ENCODE measurements at places on chromosomes 16 and 17. TPM values are rescaled to one million over a fixed set of nuclear protein-coding genes. Genes with fewer than 3 reads are reported as not detected.
A peak's percentile ranks its signal among the peaks of the same experiment; 100 is the strongest.

DNA sequence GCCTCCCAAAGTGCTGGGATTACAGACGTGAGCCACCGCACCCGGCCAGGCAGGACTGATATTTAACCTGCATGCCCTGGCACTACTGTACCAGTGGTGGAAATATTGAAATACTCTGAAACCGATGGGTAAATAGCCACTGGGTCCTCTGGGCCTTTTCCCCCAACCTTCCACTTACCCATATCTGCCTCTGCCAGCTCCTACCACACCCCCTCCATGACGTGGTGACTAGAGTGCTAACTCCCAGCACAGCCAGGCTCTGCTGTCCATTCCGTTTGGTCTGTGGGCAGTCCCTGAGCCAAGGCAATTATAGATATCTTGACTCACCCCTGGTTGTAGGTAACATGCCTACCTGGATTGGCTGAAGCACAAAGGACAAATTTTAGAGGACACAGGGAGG is 187.8 kb downstream of the PRKCB start:
- DNase-seq = no peak

- no peak for DNase-seq
Measured at GRCh38 chr16:56257666-56258342, 66.5 kb downstream of the GNAO1 start.

DNA sequence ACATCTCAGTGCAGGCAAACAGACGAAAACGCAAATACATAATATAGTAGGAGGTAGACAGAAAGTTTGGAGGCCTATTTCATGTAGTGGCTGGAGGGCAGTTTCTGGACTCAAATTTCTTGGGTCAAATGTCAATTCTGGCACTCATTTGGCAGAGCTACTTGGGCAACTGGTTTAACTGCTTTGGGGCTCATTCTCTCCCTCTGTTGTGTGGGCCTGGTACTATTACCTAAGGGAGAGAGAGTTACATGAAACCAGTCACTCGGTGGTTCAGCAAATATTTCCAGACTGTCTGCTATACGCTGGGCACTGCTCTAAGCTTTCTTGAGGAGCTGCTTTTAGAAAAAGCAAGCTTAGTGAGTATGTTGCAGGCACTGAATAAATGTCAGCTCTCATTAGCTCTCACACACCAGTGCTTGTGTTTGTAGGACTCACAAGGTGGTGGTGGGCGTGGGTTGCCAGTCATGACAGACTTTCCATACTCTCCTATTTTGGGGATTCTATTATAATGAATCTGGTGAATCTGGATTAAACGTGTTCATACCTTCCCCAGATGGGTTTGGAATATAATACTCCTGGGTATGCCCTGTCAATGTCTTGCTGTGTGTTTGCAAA is 1.8 kb upstream of the SHISA9 start:
- no peak for DNase-seq

GRCh38 chr16:56758432-56758831 is 28.5 kb downstream of the NUP93 start:
- no peak for DNase-seq

Gene ITGB3
- total RNA-seq = 13.6 TPM

GRCh38 chr16:87949071-87949744 is 2.0 kb upstream of the BANP start:
- DNase-seq = no peak

GRCh38 chr16:11309895-11310633 is 28.9 kb upstream of the PRM1 start:
- no peak for DNase-seq

Gene USP10
- total RNA-seq = 52.3 TPM

GRCh38 chr17:20944014-20944865 is 98.6 kb downstream of the USP22 start:
- no peak for DNase-seq

DNA sequence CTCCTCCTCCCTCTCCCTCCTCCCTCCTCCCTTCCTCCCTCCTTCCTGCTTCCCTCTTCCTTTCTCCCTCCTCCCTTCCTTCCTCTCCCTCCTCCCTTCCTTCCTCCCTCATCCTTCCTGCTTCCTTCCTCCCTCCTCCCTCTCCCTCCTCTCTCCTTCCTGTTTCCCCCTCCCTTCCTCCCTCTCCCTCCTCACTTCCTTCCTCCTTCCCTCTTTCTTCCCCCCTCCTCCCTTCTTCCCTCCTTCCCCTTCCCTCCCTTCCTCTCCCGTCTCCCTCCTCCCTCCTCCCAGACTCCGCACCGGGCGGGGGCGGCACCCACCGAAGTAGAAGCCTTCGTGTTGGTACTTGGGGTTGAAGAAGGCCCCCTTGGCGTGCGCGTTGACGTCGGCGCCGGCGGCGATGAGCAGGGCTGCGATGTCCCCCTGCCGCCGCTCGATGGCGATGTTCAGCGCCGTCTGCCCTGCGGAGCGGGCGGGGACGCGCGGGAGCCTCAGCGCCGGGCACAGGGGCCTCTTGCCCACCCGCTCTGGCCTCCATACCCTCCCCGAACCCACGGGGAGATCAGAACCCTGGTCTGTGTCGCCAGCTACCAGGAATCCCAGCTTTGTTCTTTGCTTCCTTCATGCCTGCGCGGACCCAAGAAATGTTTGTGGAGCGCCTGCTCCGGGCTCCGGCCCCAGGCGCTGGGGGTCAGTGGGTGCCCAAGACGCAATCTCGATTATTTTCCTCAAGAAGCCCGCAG is 22.2 kb downstream of the TRPV3 start:
- DNase-seq = no peak

DNA sequence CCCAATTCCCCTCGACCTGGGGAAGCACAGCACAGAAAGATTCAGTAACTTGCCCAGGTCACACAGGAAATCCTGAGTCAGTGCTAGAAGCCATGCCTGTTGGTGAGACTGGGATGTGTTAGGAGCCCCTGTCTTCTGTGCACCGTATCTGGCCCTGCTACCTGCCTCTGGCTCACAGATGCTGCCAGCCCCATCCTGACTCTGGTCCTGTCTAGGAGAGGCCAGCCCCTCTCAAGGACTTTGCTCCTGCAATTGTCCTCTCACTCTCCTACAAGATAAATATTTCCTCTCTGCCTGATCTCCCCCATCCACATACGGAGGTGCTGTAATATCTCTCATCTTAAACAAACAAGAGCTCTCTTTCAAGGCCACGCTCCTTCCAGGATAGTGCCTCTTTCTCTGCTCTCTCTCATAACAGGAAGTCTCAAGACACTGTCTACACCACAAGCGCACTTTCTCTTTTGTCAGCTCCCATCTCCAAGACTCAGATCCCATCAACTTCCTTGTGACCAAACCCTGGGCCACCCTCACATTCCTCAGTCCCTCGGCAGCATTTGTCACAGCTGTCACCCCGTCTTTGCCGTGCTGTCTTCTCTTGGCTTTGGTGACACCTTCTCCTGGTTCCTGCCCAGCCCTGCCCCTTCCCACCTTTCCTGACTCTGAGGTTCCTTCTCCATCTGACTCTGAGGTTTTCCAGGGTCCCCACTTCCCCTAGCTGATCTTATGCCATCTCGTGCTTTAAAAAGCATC is 1.9 kb downstream of the SLC13A2 start:
- DNase-seq = no peak

Gene MYBBP1A
- 19.6 TPM for total RNA-seq

- no peak for DNase-seq
Measured at GRCh38 chr16:86924537-86924936, 346.2 kb downstream of the FOXL1 start.

Gene HS3ST3A1
- total RNA-seq = 5.6 TPM

- DNase-seq = no peak
Measured at GRCh38 chr16:90019543-90020259, 445 bp upstream of the DBNDD1 start.

- DNase-seq = no peak
Measured at GRCh38 chr16:85677383-85677967, 11.3 kb downstream of the GINS2 start.

DNA sequence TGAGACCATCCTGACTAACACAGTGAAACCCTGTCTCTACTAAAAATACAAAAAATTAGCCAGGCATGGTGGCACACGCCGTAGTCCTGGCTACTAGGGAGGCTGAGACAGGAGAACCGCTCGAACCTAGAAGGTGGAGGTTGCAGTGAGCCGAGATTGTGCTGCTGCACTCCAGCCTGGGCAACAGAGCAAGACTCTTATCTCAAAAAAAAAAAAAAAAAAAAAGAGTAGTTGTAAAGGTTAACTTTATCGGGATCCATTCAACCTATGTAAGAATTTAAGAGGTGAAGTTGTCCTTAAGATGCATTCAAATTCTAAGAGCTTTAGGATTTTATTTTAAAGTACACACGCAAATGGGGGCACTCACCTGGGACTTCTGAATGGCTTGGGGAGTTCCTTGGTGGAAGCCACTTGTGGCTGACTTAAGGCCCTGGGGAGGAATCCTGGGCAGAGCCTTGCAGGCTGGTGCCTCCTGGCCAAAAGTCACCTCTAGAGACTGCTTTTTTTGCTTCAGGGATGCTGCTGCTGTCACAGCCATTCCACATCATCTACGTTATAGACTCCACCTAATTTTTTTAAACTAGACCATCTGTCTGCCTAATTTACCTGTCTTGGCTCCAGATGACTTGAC is 3.3 kb downstream of the CTCF start:
- no peak for DNase-seq

GRCh38 chr16:27301236-27301861 is 12.4 kb upstream of the IL4R start:
- no peak for DNase-seq

- no peak for DNase-seq
Measured at GRCh38 chr16:19885451-19886072, 914 bp upstream of the GPRC5B start.

Gene HBA2
- 3,226 TPM for total RNA-seq

Gene NOTUM
- total RNA-seq = not detected

DNA sequence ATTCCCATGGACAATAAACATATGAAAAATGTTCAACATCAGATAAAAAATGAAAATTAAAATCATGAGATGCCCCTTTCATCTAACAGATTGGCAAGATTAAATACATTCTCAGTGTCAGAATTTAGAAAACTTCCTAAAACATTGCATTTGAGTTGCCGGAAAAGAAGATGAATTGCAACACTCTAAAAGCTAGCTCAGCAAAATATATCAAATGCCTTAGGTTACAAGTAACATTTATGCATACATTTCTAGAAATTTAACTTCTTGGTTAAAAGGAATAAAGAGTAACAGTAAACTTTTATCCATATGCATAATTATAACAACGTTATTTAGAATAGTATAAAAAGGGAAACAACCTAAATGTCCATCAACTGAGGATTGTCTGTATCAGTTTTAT is 239.0 kb downstream of the PMP22 start:
- no peak for DNase-seq

DNA sequence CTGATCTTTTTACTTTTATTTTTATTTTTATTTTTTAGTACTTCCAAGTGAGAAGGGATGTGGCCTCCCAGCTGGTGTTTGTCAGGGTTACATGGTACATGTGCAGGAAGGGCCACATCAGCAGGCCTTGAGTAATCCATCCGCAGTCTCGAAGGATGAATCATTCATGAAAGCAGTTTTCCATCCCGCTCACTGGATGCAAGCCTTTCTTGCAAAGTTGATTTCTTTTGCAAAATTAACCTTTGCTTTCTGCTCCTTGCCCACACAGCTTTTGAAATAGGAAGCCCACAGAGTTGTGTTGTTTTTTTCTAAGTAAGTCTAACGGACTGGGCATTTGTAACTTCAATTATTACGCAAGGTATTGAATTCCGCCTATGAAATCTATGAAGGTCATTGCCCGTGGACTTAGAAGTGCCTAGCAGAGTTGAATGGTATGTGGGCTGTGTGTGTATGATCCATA is 157.4 kb downstream of the PRKCA start:
- DNase-seq = peak; percentile 78

GRCh38 chr16:78894886-78895285 is 705.7 kb downstream of the MAF start:
- no peak for DNase-seq

DNA sequence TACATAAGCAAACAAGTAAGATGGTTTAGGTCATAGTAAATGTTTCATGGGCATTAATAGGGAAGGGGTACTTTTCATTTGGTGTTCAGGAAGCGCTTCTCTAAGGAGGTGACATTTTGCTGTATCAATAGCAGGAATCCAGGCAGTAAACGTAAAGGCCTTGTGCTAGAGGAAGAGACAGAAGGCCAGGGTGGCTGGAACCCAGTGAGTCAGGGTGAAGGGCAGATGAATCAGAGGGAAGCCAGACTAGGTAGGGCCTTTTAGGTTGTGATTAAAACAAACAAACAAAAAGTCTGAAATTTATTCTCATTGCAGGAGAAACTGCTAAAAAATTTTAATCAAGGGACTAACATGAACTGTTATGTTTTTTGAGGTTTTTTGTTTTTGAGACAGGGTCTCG is 6.5 kb downstream of the BMERB1 start:
- no peak for DNase-seq

DNA sequence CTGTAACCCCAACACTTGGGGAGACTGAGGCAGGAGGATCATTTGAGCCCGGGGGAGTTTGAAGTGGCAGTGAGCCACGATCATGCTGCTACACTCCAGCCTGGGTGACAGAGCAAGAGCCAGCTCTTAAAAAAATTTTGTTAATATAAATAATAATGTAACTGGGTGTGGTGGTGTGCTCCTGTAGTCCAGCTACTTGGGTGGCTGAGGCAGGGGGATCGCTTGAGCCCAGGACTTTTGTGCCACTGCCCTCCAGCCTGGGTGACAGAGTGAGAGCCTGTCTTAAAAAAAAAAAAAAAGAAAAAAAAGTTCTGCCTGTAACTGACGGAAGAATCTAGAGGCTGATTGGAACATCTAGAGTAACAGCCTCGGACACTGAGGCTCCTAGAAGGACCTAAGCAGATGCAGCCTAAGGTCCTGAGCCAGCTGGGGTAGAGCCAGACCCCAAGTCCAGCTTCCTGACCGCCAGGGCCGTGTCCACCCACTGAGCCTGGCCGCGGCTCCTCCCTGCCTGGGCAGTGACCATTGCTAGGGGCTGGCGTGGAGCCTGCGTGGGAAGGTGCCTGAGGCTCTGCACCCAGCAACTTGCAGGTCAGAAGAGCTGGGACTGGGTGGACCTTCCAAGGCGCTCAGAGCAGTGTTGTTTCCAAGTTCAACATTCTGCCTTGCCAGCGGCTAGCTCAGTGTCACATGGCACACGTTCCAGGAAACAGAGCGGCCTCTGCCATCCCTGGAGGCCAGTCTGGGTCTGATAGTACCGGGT is 209.4 kb upstream of the CIBAR2 start:
- peak; percentile 98 for DNase-seq

Gene TBC1D3G
- not detected for total RNA-seq

DNA sequence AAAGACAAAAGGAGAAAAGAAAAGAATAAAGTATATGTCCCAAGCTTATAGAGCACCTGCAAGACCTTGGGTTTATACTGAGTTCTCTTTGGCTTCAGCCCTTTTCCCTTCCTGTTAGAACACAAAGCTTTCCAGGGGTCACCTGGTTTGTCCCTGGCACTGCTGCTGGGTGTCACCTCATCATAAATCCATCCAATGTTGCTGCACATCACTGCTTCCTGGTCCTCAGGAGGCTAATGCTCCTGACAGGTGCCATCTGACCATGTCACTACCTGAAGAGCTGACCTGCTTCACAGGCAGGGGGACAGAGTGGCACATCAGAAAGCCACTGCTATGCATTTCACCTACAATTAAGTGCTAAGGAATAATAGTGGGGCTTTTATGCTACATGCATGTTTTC is 164.6 kb upstream of the ELAC2 start:
- no peak for DNase-seq
